NCI-H748 treated with DMSO at 0.1 percent for 48 hours (cell line): ENCODE measurements at places on chromosomes 12 and 14.
A peak's percentile ranks its signal among the peaks of the same experiment; 100 is the strongest.

GRCh38 chr12:122929812-122930211, 33.9 kb upstream of the VPS37B start:
- DNase-seq = no peak

GRCh38 chr12:40375076-40375475, 150.3 kb downstream of the LRRK2 start:
- peak; percentile 2 for DNase-seq

- DNase-seq = no peak
These were observed 29.8 kb downstream of the ANKRD9 start for GRCh38 chr14:102479777-102480176.

DNA sequence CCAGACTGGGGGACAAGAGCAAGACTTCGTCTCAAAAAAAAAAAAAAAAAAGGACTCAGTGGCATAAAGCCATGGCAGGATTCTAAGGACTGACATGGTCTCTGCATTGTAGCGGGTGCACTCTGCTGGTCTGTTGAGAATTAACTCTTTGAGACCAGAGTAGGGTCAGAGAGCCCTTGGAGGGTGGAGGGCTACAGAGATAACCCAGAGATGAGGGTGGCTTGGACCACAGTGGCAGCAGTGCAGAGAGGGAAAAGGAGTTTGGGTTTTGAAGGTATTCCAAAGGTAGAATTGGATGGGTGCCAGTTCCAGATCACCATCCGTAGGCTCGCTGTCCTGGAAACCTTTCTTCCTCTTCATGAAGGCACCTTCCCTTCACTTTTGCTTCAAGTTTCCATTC, 14.3 kb upstream of the DYNC1H1 start:
- DNase-seq = no peak

DNA sequence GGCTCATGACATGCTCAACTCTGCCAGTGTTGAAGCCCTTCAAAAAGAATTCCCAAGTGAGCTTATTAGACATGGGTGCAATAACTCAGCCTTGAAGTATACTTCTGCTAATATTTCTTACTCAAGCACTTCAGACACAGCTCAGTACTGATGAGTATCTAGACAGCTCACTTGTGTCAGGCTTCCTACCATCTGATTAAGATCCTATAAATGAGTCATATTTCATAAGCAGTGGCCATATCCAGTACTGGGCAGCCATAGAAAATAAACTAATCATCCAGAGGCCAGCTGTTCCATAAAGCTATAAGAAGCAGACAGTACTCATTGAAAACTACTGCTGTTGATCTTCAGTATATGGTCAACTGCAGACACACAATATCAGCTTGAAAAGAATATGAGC, 12.9 kb downstream of the FSCB start:
- no peak for DNase-seq

GRCh38 chr14:45112896-45113781, 21.1 kb downstream of the FKBP3 start:
- no peak for DNase-seq

GRCh38 chr12:87160848-87161601, 868.2 kb downstream of the C12orf50 start:
- no peak for DNase-seq

DNA sequence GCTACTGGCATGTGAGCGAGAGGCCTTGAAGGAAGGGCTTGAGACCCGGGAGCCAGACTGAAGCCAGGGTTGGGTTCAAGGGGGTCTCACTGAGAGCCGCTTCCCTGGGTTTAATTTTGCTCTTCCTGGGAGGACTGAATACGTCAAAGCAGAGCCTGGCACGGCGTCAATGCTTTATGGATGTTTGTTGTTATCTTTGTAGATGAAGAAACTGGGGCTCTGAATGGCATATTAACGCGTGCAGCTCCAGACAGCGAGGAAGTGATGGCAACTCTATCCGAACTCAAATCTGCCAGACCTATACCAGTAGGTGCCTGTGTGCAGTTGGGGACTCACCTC, 152.8 kb upstream of the PARP11 start:
- no peak for DNase-seq

- no peak for DNase-seq
These were observed 50.7 kb downstream of the PRIMA1 start for GRCh38 chr14:93737634-93738033.

DNA sequence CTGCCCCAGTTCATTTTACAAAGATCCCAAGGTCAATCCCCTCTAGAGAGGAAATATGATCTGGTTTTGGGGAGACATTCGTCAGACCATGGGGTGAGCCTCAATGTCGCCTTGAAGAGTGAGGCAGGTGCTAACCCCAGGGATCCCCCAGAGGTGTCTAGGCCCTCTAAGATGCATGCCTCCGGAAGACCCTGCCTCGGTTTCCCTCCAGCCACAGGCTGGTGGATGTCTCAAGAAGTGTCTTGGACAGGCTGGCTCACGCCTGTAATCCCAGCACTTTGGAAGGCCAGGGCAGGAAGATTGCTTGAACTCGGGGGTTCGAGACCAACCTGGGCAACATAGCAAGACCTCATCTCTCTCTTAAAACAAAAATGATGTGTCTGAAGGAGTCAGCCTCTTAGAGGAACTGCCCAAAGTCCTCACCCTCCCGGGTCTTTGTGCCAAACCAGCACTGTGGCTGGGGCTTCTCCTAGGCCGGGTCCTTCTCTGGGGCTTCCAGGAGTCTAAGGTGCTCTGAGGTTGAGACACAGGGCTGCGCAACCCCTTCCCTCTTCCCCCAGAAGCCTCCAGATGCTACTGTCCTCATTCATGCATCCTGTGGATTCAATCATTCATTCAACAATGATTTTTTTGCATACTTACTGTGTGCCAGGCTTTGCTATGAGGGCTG, 24.7 kb upstream of the BEGAIN start:
- DNase-seq = no peak

- DNase-seq = no peak
These were observed 30.6 kb upstream of the SLC6A13 start for GRCh38 chr12:293199-293598.

DNA sequence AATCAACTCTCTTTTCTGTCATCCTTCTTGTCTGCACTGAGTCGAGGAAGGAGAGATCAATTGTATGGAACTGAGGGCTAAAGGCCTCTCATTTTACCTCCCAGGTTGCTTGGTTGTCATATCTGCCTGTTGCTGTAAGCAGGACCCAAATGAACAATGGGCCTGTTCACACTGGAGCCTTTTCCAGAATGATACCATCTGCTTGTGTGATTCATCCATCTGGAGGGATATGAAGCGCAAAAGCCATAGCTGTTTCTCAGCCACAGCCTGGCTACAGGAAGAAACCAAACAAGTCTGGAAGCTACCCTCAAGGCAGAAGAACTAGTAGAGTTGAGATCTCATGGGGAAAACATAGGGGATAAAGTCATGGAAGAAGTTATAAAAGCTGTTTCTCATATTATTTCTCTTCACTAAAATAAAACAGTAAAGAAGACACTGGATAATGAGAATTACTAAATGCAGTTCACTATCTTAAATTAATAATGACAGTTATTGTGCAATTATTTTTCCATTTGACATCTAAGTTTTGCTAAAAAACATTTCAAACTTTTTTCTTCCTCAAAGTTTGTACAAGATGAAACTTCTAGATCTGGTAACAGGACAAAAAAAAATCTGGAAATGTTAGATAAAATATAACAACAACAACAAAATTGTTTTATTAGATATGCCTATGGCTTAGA, 106.3 kb downstream of the SPTSSA start:
- DNase-seq = no peak

DNA sequence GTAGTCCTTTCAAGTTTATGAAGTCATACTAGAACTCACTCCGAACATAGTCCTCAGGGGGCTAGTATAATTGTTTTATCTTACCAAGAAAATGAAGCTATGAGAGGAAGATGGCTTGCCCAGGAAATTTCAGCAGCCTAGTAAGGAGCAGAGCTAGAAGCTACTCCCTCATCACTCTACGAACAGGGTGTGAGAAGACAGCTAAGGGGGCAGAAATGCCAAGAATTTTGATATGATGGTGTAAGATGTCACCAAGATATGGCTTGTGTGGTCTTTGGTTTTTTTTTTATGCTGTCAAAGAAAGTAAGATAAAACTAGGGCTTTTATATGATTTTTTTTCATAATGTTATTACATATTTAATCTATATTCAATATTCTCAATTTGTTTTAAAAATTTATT, 47.6 kb downstream of the PRICKLE1 start:
- DNase-seq = no peak

DNA sequence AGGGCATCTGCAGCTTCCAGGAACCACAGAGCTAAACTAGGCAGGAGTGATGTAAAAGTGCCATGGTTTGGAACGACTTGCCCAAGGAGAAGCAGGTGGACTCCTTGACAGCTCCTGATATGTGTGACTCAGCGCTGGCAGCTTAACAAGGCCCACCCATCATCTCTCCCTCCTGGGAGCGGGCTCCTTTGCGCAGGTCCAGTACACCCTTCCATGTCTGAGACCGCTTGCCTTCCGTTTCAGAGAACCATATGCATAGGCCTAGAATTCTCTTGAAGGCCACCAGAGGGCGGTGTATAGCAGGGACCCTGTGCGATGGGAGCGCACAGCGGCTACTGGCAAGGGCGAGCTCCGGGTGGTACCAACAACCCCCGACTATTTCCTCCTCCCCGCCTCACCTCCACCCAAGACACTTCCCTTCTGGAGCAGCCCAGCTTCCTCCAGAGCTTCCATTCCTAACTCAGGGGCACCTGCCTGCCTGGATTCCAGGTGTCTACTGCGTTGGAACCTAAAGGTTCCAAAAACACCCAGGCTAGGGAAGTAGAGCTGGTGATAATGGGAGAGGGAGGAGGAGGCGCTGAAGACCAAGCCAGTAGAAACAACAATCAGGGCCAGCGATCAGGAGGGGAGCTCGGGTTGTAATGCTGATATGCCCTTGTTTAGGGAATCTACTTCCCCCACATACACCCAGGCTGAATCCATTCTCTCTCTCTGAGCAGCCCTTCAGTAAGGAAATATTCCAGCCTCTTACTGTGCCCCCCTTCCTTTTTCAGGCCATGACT, 6.3 kb downstream of the DHH start:
- peak; percentile 94 for DNase-seq

DNA sequence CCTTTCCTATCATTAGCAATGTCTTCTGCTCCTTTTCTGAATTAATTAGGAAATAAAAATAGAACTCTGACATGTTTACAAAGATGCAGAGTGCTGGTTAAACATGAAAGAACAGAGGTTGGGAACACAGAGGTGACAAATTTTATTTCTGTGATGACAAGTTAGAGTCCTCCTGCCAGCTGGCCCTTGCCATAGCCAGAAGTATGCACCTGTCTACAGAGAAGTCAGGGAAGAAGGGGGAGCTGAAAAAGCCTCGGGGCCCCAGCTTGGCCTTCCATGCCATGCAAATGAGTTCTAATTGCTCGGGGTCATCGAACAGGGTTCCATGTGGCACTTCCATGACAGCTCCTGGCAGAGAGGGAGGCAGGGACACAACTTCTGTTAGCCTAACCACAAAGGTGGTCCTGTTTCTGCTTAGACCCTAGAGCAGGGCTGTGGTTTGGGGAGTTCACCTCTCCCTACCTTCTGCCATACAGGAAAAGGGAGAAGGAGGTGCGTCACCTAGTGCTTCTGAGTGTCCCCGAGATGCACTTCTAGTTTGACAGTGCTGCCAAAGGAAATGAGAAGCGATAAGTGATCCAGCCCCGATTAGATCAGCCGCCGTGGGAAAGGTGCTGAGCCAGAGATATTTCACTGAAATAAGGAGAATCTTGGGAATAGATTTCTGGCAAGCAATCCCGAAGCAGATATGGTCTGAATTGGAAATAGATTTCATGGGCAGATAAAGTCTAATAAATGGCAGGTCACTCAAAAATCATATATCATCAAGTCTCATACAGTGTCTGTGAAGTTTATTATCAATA, 155.8 kb upstream of the FOXN3 start:
- DNase-seq = no peak

GRCh38 chr12:126830778-126831680, 1435.9 kb upstream of the TMEM132C start:
- DNase-seq = no peak

GRCh38 chr12:105352052-105352451, 21.6 kb downstream of the C12orf75 start:
- no peak for DNase-seq

GRCh38 chr12:21483531-21483930, 17.9 kb downstream of the RECQL start:
- DNase-seq = peak; percentile 52

GRCh38 chr14:104094709-104095425, 9.4 kb downstream of the ASPG start:
- peak; percentile 27 for DNase-seq

DNA sequence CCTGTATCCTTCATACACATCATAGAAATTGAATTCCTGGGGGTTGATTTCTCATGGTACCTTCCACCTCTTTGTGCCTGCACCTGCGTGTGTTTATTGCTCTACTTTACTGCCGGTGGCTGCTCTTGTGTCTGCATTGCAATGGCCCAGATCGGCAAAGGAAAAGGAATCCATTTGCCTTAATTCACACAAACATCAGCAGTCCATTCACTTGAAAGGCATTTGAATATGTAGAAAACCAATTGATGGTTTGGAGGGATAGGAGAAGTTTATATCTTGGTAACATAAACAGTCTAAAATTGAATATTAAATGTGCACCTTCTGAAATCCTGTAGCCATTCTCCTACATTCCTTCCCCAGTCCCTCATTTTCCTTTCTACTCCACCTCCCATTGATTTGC, 74.0 kb downstream of the SNAPC1 start:
- no peak for DNase-seq

DNA sequence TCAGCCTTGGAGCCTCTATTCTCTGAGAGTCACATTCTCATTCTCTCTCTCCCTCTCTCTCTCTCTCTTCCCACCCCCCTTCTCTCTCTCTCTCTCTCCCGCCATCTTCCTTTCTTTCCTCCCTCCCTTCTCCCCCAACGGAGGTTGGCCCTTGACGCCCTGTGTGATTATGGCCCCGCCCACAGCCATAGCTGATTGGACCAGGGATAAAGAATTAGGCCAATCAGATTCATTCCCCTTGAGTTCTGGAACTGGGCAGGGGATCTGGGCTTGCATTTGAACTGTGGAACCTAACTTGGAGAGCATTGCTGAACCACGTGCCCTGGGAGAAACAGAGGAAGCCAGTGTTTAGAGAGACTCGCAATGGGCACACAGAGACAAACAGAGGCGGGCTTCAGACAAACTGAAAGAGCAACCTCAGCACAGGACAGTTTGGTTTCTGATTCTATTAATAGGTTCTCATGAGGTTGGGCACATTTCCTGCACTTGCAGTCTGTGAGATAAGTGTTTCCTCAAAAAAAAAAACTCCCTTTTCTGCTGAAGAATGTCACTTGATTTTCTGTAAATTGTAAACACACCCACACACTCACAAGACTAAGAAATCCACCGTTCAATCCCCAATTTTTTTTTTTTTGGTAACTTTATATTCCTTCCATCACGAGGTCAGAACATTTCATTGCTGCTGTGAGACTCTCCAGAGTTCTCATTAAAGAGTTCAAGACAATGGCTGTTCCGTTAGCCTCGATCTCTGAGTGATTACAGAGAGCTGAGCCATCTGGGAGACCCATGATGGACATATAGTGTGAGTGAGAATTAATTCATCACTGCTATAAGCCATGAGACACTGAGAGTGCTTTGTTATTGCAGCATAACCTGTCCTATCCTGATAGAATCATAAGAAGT, 3.5 kb upstream of the P2RX7 start:
- DNase-seq = no peak

- no peak for DNase-seq
These were observed 518 bp upstream of the OSBPL8 start for GRCh38 chr12:76560086-76560491.

GRCh38 chr14:86942936-86943335, 1050.0 kb downstream of the GALC start:
- no peak for DNase-seq

GRCh38 chr12:129901254-129901653, 2.6 kb downstream of the TMEM132D start:
- no peak for DNase-seq
